ENCODE measurements at places on chromosomes 5 and 9.

- DNase-seq = no peak
Observed at GRCh38 chr5:79151942-79152671, 40.5 kb downstream of the BHMT start.

GRCh38 chr5:181259283-181259682, 1.7 kb downstream of the TRIM52 start:
- no peak for DNase-seq

DNA sequence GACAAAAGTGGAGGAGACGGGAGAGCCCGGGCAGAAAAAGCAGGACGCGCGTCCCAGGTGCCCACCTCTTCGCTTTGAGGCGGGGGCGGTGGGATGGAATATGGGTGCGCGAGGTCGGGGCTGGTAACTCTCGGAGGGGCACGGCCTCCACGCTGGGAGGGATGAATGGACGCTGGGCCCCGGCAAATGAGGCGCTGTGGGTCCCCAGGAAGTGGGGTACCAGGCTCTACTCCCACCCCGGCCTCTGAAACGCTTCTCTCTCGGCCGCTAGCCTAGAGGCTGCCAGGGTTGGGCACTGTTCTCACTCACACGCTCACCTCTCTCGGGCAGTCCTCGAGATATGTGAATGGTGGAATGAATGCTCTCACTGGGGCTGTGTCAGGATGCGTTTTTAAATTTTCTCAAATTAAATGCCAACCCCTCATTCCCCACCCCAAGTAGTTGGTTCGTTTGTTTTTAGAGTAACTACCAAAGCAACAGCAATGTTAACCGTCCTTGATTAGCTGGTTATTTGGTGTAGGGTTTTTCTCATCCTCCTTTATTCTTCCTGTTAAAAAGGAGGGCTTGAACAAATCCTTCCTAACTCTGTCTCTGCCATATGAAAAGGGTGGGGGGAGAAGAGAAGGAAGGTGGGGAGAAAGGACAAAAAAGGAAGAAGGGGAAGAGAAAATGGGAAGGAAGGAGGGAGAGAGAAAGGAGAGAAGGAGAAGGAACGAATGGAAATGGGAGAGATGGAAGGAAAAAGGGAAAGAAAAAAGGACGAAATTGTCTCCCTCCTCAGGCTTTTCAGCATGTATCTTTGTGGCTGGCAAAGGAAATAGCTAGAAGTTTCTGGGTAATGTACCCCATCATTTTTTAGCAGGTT, 1.3 kb upstream of the EBF1 start:
- no peak for DNase-seq

GRCh38 chr5:58855851-58856739, 273.2 kb downstream of the RAB3C start:
- no peak for DNase-seq

- no peak for DNase-seq
Observed at GRCh38 chr5:66864240-66864884, 268.2 kb downstream of the MAST4 start.

- DNase-seq = no peak
Observed at GRCh38 chr5:149665416-149666175, 64.5 kb upstream of the PPARGC1B start.

DNA sequence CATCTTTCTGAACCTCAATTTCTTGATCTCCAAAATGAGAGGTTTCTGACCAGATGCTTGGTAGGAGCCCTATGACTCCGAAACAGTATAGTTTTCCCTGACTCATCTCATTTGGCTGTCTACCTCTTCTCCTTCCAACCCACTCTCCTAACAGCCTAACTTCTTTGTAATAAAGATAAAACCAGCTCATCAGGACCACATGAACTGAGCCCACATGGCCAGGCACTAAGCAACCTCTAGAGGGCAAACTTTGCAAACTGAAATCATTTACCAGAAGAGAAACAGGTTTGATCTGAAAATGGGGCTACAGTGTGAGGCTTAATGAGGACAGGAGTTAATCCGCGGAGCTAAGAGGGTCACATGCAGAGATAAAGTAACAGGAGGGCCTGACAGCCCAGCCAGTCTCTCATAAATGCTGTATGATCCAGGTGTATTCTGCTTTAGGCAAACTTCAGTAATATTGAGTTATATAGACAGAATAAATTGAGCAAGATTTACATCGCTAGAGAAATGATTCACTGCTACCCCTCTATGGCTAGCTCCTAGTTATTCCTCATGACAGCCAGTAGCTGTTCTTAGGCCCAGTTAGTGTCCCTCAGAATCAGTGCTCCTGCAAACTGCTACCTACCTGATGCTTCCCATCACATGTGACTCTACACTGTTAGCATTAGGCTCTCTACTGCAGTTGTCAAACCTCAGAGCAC, 64.6 kb downstream of the ABCA1 start:
- DNase-seq = peak; percentile 35

GRCh38 chr5:10760096-10760920, 726 bp downstream of the DAP start:
- DNase-seq = peak; percentile 45

- no peak for DNase-seq
Observed at GRCh38 chr5:68406767-68407241, 191.2 kb downstream of the PIK3R1 start.

DNA sequence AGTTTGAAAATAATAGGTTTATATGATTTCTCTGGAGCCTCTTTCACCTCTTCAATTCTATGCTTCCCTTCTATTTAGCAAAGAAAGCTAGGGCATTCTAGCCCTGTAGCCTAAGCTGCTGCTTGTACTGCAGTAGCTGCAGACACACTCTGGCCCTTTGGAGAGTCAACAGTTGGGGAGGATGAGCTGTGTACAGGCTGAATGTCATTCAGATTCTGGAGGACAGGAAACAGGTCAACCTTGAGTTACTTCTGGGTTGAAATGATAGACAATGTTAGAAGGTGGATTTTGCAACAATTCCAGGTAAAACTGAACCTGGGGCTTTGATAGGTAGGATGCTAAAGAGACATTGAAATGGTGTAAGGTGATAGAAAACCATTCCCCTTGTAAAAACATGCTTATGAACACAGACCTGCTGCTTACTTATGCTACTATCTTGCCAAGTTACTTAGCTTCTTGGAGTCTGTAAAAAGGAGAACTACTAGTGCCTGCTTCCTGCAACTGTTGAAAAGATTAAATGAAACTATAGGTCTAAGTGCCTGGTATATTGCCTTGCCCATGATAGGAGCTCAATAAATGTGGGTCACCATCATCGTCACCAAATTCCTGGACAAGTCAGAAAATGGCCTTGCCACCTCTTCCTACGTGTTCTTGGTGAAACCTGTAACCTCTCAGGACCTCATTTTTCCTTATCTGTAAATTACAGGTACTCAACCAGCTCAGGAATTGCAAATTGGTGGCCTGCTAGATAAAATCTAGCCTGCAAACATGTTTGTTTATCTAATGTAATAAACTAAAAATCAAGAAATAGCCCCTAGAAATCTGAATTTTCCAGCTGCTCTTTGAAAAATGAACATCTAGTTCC, 83.7 kb downstream of the GALNT10 start:
- no peak for DNase-seq

GRCh38 chr5:132110930-132111329, 37.3 kb downstream of the CSF2 start:
- DNase-seq = no peak

GRCh38 chr5:6728011-6728794, 15.0 kb downstream of the TENT4A start:
- DNase-seq = no peak

GRCh38 chr5:179806250-179807048, at the start of gene MGAT4B:
Gene MGAT4B (minus strand): TSS chr5:179806866. CDS start chr5:179806583, 283 bp downstream.
- no peak for DNase-seq

DNA sequence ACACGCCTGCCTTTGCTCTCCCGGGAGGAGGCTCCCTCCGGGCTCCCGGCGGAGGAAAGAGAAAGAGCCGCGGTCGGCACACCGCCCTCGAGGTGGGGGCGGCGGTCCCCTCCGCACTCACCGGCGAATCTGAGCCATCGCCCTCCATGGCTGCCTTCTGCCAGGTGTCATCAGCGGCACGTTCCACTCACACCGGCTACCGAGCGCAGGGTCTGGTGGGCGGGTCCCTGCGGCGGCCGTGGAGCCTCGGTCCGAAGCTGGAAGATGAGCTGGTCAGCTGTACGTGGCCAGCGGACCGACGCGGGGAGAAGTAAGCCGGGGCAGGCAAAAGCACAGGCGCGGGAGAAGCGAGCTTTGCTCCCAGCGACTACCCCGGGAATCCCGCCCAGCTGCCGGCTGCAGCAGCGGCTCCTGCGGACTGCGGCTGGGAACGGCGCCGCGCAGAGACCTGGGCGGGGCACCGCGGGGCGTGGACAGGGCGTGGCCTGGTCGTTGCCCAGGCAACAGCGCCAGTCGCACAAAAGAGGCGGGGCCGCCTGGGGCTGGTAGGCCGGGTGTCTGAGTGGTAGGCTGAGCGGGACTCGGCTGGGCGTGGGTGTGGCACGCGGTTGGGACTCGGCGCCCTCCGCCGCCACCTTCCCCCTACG, at the start of gene TRIM36:
Gene TRIM36, minus strand, starts transcription at position 422 of the 647 bp plus-strand sequence. Its CDS starts 274 bp downstream, at position 148.
- DNase-seq = peak; percentile 56

DNA sequence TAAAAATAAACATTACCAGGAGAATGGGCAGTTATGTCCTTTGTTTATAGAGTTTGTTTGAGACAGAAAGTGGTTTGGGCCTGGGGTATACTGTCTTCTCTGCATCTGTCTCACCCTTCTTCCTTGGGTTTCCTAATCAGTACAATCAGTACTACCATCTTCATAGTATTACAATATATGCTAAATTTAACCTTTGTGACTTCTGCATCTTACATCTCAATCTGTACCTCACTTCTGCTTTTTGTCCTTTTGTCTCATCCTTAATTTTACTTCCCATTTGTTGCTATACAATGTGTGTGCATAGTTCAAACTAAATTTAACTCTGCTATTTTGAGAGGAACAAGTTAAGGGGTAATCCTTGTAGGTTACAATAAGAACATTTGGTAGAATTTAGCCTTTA, 19.6 kb downstream of the FBXO38 start:
- no peak for DNase-seq

DNA sequence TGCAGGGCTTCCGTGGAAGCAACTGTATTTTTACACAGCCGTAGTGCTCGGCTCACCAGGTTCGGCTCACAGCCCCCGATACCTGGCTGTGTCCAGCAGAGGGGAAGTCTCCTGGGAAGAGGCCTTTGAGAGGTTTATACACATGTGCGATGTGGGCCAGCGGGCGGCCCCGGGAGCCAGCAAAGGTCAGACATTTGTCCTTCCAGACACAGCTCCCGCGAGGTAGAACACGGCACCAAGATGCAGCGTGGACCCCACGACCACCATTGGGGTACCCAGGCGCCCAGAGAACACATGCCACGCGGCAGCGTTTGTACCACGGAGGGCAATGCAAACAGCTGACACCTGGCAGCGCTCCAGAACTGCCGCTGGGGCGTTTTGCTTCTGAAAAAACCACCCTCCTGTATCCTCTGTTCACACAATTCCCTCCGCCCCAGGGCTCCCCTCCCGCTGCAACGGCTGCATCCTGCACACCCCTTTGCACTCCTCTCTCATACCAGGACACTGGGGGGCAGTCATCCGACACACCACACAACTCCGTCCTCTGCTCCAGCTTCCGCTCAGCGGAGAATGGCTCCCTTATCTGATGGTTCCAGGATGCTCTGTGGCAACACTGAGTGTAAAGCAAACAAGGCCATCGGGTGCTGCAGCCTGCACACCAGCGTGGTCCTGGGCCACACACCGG, 235.3 kb downstream of the SYK start:
- no peak for DNase-seq

DNA sequence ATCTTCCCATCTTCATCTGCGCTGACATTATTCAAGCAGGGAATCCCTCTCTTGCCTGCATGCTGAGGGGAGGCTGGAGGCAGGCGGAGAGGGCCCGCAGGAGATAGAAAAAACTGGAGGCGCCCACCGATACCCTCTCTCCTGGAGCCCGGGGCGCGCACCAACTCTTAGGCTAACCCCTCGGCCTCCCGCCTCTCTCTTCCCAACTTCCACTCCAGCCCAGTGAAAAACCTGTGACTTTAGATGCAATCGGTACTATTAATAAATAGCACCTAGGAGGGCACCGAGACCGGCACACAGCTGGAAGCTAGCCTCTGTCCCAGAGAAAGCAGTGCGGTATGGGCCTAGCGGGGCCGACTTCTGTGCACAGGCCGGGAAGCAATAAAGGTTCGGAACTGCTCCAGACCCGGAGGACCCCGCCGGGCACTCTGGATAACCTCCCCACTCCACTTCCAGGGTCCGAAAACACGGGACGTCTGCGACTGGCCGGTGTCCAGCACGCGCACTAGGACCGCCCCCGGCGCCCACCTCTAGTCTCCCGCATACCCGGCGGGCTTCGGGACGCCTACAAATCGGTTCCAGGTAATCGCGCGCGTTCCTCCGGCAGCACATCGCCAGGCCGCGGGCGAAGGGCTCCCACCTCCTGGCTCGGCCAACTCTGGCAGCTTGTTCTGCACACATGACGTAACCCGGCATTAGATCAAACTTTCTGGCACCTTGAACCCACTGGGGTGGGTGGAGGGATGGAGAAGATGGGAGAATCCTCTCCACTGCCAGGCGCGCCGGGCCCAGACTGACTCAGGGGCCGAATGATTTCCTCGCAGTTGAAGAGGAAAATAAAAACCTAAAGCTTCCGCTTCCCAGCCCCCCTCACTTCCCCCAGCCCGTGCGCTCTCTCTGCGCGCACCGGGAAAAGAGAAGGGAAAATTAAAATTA, 1.4 kb downstream of the EFNA5 start:
- no peak for DNase-seq

- no peak for DNase-seq
Observed at GRCh38 chr5:156400231-156400986, 73.4 kb downstream of the SGCD start.

DNA sequence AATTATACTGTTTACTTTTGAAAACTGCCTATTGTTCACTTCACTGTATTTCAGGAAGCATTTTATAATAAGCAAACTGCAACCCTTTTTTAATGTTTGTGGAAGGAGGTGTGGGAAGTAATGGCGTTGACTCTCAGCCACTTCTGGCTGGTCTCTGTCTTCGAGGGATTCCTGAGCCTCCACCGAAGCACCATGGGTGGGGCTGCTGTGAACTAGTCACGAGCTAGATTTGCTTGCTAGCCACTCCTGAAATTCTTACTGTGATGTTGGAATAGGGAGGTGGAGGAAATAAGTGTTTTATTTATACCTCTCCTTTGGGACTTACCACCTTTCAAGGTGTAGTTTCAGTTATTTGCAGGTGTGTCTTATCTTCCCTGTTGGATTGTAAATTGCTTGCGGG, 26.8 kb downstream of the PIP5K1B start:
- no peak for DNase-seq

GRCh38 chr9:97293207-97293721, 14.2 kb upstream of the CCDC180 start:
- peak; percentile 20 for DNase-seq

- DNase-seq = no peak
Observed at GRCh38 chr5:181190711-181191525, 14.1 kb downstream of the TRIM7 start.

- DNase-seq = peak; percentile 66
Observed at GRCh38 chr9:129584136-129584535, 36.8 kb downstream of the C9orf50 start.

- no peak for DNase-seq
Observed at GRCh38 chr9:86764671-86765343, 182.5 kb downstream of the GAS1 start.

DNA sequence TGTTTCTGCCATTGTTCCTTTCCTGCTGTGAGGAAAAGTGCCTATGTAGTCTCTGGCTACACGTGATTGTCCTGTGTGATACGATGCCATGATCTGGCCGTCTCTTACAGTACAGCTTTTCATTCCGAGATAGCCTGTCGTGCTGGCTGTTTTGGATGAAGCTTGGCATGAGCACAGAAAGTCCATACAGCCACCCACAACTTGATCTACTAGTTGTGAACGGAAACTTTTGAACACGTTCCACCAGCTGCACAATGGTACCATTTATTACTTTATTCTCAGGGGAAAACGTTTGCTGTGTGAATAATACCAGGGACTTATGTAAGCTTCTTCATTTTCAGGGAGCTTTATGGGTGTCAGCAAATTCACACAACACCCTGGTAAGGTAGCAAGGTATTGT, 217.6 kb upstream of the ANKRD55 start:
- DNase-seq = no peak

All from HS-27A (cell line).